H1 (cell line): ENCODE measurements at places on chromosomes 2 and 18. TPM values are rescaled to one million over a fixed set of nuclear protein-coding genes. Genes with fewer than 3 reads are reported as not detected.

DNA sequence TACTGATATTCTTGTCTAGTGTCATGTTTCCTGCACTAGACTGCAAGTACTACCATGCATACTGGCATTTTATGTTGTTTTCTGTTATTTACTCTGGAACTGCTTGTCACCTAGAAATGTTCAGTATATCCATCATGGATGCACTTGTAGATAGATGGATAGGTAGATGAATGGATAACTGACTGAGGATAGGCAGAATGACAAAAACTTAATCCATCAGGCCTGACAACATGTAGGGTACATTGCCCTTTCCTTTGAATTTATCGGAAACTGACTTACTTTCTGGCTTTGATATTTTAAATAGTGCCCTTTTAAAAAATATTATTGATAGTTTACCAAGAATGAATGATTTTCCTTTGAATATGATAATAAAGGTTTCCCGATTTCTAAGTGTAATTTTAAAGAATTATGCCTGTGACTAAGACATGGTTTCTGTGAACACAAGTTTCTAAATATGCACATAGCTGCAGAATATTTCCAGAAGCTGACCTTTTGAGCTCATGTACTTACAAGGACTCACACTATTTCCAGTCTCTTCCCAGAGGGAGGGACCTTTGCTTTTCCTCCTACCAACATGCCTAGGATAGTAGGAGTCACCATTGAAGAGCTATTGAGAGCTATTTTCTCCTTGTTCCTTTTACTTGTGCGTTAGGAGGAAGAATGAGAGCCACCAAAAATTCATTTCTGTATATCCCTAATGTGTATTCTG, 81.3 kb downstream of the ANKRD12 start:
- DNase-seq: no peak

DNA sequence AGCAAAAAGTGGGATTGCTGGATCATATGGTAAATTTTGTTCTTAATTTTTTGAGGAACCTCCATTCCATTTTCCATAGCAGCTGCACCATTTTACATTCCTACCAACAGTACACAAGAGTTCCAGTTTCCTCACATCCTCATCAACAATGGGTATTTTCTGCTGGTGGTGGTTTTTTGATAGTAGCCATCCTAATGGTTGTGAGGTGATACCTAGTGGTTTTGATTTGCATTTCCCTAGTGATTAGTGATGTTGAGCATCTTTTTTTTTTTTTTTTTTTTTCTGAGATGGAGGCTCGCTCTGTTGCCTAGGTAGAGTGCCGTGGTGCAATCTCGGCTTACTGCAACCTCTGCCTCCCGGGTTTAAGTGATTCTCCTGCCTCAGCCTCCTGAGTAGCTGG, 30.5 kb downstream of the METTL21A start:
- no peak for DNase-seq

GRCh38 chr2:27042985-27043634, 8.4 kb upstream of the AGBL5 start:
- DNase-seq: no peak

- DNase-seq: no peak
Observed at GRCh38 chr2:146124741-146125140, 1604.8 kb upstream of the ZEB2 start.

- DNase-seq: no peak
Observed at GRCh38 chr2:225367482-225367881, 32.0 kb upstream of the NYAP2 start.

DNA sequence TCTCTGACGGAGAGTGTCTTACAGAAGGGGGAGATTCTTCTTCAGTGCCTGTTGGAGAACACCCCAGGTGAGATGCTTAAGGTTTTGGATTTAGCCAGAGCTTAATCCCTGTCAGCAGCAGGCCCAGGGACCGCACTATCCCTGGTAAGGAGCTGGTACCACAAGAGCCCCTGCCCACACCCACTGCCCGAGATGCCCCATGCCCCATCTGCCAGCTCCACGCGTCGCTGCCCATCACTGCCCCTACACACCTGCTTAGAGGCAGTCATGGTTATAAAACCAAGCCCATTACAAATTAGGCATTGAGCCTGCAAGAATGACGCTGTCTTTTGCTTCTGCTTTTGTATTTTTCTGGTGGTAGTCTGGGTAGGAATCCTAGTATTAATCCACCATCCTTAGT, 21.7 kb downstream of the CEP68 start:
- DNase-seq: no peak

DNA sequence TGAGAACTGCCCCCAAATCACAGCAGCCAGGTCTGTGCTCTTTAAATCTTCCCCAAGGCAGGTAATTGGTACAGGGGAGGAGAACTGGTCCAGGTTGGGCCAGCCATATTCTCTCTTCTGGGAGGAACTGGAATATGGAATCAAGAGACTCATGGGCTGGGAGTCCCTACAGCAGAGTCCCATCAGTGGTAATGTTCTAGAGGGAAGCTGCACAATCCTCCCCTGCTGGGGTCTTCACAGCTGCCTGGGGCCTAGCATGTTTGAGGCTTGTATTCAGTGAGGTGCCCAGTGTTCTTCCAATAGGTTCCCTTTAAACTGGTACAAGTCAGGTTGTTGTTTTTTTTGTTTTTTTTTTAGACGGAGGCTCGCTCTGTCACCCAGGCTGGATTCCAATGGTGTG, 21.1 kb upstream of the EGR4 start:
- no peak for DNase-seq

Gene EFHD1
- total RNA-seq: 1.5 and 3.4 TPM in 2 replicates

Gene TUBB6
- total RNA-seq: 126 and 128 TPM in 2 replicates

Gene CREB1
- total RNA-seq: 97.4 and 99.0 TPM in 2 replicates
